ENCODE measurements at places on chromosomes 1 and 21. TPM values are rescaled to one million over a fixed set of nuclear protein-coding genes. Genes with fewer than 3 reads are reported as not detected.

DNA sequence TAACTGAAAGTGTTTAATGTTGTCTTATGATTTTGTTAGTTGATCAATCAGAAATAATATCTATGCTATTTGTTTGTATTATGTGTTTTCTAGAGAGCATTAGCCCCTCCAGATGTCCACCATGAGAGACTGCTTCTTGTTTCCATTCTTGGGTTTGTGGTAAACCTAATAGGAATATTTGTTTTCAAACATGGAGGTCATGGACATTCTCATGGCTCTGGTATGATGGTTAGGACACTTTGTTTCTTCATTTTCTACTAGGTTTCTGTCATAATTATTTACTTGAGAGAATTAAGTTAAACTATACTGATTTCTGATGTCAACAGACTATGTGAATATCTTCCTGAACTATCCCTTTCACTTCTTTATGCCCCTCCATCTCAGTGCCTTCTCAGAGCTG is 16.1 kb downstream of the SLC30A7 start:
- DNase-seq: no peak
- peaks cover 40% of the 10 kb centered on the region for H3K36me3 ChIP-seq
- no peaks in the 10 kb centered on the region for H3K27me3 ChIP-seq
- no peaks in the 10 kb centered on the region for H3K4me1 ChIP-seq
- H3K4me3 ChIP-seq: no peak overlapping the region

- DNase-seq: no peak
- no peak overlapping the region for H3K4me3 ChIP-seq
- H3K4me1 ChIP-seq: no peaks in the 10 kb centered on the region
- no peaks in the 10 kb centered on the region for H3K27me3 ChIP-seq
Observed at GRCh38 chr21:39984286-39984991, 117.2 kb downstream of the PCP4 start.

- H3K36me3 ChIP-seq: no peaks in the 10 kb centered on the region
- H3K27ac ChIP-seq: no peak overlapping the region
- DNase-seq: no peak
- no peaks in the 10 kb centered on the region for H3K4me1 ChIP-seq
- no peaks in the 10 kb centered on the region for H3K27me3 ChIP-seq
Observed at GRCh38 chr1:62407398-62408009, 29.3 kb upstream of the USP1 start.

DNA sequence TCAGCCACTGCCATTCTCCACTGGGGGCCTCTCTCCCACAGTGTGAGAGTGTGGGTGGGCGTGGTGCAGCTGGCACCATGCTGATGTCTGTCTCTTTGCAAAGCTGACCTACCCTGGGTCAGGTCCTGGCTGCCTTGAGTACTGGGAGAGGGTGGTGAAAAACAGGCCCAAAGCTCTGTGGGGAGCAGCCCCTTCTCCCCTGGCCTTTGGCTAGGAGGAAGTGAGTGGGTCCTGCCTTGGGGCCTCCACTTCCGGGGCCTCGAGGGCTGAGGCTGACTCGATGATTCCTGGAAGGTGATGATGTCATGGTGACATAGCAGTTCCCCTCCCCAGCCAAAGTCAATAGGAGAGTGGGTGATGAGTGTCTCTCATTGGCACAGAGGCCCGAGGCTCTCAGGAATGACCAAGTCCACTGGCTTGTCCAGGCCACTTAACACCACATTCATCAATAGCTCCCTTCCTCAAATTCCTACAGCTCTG is 53.0 kb downstream of the IER5 start:
- H3K4me1 ChIP-seq: no peaks in the 10 kb centered on the region
- H3K36me3 ChIP-seq: no peaks in the 10 kb centered on the region
- no peaks in the 10 kb centered on the region for H3K27me3 ChIP-seq
- no peak for DNase-seq
- H3K27ac ChIP-seq: no peak overlapping the region

DNA sequence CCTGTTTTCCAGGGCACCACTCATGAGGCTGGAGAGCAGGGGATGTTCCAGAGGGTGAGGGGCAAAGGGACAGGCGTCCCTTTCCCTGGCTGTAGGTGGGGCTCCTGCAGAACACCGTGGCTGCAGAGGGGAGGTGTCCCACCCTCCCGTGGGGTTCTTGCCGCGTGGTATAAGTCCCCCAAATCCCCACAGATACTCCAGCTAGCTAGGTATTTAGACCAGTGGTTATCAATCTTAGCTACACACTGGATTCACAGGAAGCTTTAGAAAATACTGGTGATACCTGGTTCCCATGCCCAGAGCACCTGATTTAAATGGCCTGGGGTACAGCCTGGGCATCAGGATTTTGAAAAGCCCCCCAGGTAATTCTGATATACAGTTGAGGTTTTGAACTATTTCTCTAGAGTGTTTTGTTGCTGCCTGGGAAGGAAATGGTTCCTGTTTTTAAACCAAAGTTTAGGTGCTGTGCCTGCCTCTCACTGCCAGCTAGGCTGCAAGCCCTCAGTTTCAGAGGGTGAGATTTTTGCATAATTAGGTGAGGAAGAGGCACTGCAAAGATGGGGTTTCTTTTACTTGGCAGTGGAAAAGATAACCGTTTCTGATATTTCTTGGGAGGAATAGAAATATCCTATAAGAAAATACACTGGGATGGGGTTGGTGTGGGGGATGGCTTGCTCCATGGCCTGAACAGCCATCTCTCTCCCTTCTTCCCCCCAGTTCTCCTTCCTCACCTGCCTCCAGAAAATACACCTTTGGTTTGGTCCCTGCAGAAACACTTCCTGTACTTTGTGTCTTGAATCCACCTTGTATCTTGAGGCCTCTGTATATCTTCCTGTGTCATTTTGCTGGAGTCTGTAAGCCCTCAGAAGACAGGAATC is 51.7 kb downstream of the RASSF5 start:
- H3K4me3 ChIP-seq: no peak overlapping the region
- H3K27ac ChIP-seq: no peak overlapping the region
- no peak for DNase-seq
- peaks cover 44% of the 10 kb centered on the region for H3K27me3 ChIP-seq
- peaks cover 3% of the 10 kb centered on the region for H3K4me1 ChIP-seq
- no peaks in the 10 kb centered on the region for H3K36me3 ChIP-seq

The SLC44A5 gene
- 3.7 TPM for polyA plus RNA-seq

GRCh38 chr1:192439373-192440025 is 122.7 kb downstream of the RGS21 start:
- no peak overlapping the region for H3K4me3 ChIP-seq
- no peaks in the 10 kb centered on the region for H3K27me3 ChIP-seq
- H3K27ac ChIP-seq: no peak overlapping the region
- DNase-seq: no peak

DNA sequence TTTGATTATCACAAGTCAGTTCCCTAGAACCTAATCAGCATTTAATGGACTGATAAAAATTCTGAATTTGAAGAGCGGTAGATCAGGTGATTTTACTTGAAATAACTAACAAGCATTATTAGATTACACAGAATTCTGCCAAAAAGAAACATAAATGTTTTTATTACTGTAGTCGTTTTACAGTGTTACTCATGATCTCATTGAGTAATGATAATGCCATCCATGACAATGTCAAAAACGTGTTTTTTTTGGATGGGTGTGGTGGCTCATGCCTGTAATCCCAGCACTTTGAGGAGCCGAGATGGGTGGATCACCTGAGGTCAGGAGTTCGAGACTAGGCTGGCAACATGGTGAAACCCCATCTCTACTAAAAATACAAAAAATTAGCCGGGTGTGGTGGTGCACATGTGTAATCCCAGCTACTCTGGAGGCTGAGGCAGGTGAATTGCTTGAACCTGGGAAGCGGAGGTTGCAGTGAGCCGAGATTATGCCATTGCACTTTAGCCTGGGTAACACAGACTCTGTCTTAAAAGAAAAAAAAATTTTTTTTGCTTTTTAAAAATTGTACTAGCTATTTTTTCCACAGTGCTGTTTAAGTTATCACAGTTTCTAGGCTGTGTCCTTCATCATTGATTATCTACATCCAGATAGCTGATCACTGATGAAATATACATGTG is 56.6 kb downstream of the LAMC1 start:
- H3K27ac ChIP-seq: no peak overlapping the region
- H3K36me3 ChIP-seq: no peaks in the 10 kb centered on the region
- H3K4me3 ChIP-seq: no peak overlapping the region
- no peaks in the 10 kb centered on the region for H3K27me3 ChIP-seq
- DNase-seq: no peak

DNA sequence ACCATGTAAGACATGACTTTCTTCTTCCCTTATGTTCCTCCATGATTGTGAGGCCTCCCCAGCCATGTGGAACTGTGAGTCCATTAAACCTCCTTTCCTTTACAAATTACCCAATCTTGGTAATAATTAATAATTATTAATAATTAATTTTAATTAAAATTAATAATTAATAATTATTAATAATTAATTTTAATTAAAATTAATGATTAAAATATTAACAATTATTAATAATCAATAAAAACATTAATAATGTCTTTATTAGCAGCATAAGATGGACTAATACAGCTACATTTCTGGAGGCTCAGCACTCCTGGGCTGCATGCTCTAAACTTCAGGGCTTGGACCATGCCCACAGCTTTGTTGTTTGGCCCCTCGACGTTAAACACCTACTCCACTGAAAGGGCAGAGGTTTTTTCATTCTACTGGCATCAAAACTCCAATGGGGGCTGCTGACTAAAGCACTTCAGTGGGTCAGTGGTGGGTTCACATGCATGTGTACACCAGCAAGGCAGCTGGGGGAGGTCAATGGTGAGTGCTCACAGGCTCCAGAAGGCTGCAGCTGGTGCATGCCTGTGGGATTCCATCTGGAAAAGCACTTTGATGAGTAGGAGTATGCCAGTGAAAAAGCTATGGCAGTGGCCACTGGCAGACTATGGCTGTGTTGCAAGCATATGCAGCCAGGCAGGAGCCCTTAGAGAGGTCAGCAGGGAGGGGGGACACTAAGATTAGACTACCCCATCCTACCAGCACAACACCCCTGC is 561.3 kb downstream of the NCAM2 start:
- H3K27ac ChIP-seq: no peak overlapping the region
- H3K4me1 ChIP-seq: no peaks in the 10 kb centered on the region
- no peaks in the 10 kb centered on the region for H3K36me3 ChIP-seq
- no peak for DNase-seq
- H3K27me3 ChIP-seq: no peaks in the 10 kb centered on the region
